ENCODE measurements at places on chromosomes 7 and 10.

DNA sequence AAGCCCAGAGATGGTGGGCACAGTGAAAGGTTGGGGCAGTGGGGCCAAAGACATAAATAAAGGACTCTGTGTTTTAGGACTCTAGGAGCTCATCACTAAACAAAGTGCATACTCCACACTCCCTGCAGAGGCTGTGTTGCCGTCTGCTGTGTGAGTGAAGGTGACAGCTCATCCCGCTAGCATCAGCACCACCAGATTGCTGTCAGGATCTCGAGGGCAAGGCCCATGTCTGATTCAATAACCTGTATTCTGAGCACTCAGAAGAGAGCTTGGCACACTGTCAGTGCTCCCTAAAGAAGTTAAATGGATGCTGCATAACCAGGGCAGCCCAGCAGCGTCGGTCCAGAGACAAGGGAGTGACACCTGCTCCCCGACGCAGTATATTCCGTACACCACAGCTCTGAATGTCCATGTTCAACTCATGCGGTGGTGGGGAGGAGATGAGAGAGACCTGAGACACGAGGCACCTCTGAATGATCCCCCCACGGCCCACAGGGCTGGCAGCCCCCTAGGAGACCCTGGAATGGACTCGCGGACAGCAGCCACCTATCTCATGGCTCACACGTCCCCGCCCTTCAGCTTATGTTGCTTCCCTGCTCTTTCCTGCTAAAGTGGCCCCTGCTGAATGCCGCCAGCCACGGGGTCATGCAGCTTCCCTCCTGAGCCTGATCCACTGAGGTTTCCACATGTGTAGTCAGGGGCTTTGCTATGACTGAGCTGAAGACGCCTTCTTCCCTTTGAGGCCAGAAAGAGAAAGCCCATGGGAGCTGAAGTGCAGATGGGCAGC lies 132.7 kb upstream of the KCNMA1 start:
- no peak for DNase-seq

DNA sequence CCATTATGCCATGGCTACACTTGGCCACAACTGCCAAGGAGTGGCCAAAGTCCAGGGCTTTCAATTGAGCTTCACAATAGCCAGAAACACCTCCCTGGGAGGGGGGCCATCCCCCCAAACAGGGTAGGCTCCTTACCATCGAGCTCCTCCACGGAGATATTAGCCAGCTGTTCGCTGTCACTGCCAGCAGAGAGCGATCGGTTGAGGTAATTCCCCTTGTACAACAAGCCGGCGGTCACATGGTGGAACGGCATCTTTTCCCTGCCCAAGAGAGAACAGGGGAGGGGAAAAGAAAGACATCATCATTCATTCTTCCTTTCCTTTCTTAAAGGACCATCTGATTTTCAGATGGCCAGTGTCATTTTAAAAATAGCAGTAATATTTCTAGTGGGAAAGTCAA lies 133.6 kb downstream of the CALN1 start:
- DNase-seq = no peak

DNA sequence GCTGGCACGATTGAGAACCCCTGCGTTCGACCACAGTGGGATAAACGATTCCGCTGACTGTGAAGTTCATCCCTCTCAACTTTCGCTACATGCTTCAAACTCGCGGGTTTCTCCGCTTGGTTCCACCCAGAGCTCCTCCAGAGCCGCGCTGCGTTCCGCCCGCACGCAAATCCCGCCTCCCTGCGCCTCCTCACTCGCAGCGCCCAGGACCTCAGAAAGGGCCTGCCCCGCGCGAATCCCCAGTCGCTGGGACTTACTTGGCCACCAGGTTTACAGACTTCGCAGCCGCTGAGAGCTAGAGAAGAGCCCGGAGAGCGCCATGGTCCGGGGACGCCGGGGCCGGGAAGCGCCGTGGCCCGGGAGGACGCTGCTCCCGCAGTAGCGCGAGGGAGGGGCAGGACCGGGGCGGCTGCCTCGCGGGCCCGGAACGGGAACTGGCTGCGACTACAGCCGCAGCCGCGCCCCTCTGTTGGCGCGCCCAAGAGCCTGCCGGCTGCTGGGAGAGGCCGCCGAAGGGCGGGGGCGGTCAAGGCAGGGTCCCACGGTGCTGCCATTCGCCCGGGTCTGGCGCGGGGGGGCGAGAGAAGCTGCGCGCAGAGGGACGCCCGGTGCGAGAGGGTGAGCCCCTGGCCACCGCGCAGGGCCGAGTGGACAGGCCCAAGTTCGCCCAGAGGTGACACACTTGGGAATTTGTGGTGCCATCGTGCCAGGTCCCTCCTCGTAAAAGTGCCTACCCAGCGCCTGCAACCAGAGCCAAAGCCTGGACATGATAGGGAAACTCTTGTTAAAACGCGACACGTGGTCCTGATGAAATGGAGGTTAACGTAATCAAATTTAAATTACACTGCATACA lies at the start of gene NOD1:
NOD1 (minus strand) TSS at position 436 of the 853 bp plus-strand sequence. CDS start 21,863 bp downstream, outside the sequence.
- peak; percentile 81 for DNase-seq

GRCh38 chr7:53768186-53768585 lies 732.8 kb downstream of the POM121L12 start:
- DNase-seq = no peak

- DNase-seq = no peak
Measured at GRCh38 chr7:104775531-104775930, 238.5 kb upstream of the KMT2E start.

- peak; percentile 74 for DNase-seq
Measured at GRCh38 chr7:28533731-28534531, 121.6 kb downstream of the CREB5 start.
